ENCODE measurements at places on chromosomes 12 and 14.

- DNase-seq = no peak
These were observed 146.5 kb downstream of the SRGAP1 start for GRCh38 chr12:63990828-63991547.

- DNase-seq = no peak
These were observed 123.5 kb downstream of the PTPRR start for GRCh38 chr12:70796989-70797388.

GRCh38 chr12:94109160-94109559 lies 39.2 kb upstream of the PLXNC1 start:
- DNase-seq = no peak

DNA sequence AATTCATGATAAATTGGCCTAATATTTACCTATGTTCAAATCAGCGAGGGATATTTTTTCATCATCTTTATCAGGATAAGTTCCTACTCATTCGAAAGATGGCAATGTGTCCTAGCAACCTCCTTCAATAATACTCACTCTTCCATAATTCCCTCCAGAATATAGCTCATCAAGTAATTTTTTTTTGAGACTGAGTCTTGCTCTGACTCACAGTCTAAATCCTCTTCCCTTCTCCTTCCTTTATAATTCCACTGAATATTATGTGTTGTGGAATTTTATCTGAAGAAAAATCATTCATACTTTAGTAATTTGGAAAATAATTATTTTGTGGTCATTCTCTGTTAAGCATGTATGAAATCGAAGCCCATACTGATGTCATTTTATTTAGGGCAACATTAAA lies 663.8 kb downstream of the FLRT2 start:
- DNase-seq = no peak

DNA sequence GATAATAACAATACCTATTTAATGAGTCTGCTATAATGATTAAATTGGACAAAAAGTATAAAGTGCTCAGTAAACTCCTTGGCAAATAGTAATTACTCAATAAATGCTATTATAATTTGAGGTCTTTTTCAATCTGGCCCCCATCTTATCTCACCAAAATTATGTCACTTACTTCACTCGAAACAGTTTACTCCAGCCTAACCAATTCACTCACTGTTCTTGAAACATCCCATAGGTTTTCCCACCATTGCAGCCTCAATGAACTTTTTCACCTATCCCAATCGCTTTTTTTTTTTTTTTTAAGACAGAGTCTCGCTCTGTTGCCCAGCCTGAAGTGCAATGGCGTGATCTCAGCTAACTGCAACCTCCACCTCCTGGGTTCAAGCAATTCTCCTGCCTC lies 17.5 kb upstream of the PRKAG1 start:
- no peak for DNase-seq

DNA sequence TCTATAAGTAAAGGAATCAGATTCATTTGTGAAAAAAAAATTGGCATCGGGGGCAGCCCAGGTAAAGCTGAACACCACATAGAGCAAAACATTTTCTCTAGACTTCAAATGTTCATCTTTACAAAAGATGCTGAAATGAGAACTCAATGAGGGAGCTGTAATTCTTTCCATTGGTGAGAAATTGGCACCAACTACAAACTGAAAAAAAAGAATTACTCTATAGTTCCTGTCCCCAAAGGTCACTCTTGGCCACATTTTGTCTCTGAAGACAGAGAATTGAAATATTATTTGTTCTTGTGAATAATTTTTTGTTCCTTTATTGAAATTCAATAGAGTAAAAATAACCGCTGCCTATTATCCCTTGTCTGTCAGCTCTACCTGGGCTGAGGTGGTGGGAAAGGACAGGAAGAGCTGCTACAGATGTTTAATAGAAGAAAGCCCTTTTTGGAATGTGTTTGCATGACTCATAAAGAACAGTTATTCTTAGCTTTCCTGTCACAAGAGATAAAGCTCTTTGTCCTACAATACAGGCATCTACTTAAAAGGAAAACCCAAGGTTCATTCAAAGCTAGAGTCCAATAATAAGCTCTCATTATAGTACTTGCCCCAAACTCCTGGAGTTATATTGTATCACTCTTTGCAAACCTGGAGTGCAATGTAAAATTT lies 380.1 kb upstream of the KITLG start:
- no peak for DNase-seq

GRCh38 chr12:29176941-29177340 lies 27.9 kb downstream of the FAR2 start:
- no peak for DNase-seq

DNA sequence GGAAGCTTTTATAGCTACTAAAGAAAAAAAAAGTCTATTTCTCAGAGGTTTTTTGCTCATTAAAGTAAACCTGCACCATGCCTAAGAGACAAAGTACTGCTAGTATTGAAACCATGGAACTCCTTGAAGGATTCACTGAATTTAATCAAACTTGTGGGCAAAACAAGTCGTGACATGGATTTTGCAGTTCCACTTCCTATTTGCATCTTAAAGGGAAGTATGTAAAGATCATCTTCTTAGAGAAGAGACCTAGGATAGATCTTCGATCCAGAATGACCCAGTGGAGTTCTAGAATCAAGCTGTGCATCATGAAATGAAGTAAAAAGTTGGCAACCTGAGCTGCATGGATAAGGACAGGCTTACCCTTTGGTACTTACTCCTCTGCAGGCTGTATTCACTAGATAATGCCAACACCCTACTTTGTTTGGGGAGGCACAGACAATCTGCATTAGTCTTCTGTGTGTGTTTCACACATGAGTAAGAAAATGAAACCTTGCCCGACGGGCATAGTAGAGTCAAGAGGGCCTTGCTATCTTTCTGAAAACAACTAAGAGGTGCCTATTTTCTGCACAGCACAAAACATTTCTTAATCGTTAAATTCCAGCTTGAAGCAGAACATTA lies 1.9 kb downstream of the GNG2 start:
- DNase-seq = no peak

DNA sequence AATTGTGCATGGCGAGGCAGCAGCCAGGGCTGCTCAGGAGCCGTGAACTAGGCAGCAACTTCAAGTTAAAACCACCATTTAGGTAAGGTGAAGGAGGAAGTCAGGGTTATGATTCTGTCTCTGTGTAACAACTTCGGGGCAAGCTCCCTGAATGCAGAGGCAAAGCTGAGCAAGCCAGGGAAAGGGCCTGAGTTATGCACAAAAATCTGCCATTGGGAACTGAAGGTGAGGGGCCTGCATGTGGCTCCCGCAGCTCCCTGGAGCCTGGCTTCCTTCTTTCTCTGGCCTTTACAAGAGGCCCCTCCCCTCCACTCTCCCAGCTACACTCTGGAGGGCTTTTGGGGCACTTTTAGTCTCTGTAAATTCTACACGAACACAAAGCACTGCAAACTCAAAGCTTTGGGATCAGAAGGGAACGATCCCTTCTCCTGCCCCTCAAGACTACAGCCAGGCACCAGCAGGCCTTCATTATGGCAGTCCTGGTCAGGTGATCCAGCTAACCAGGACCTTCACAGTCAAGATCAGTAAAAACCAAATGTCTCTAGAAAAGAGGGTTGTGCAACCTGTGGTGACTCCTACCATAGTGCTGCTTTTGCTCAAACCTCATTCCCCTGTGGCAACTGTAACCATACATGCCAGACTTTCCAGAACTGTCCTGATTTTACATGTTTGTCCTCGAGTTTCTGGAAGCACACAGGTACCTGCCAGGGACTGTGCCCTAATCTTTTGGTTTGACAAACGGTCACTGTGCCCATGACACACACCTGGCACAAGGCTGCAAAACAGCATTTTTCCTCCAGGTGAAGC lies 67.2 kb upstream of the PTGR2 start:
- no peak for DNase-seq

GRCh38 chr12:26810330-26810729 lies 22.7 kb downstream of the ITPR2 start:
- DNase-seq = no peak

GRCh38 chr14:47715330-47715729 lies 39.9 kb upstream of the MDGA2 start:
- DNase-seq = no peak

DNA sequence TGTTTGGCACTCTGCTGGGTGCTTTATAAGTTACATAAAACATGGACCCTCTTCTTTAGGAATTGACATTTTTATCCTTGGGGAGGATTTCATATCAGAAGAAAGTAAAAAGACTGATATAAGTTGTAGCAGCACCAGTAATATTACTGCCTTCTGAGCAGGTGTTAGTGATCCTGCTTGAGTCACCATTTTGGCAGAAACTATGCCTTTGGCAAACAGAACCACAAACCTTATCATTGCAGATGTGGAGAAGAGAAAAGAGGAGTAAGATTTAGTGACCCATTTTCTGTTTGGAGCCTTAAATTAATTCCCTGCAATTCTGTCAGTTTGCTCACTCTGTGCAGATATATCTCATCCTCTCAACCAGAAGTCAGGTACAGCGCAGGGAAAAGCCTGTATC lies 23.0 kb downstream of the ZNF410 start:
- no peak for DNase-seq

DNA sequence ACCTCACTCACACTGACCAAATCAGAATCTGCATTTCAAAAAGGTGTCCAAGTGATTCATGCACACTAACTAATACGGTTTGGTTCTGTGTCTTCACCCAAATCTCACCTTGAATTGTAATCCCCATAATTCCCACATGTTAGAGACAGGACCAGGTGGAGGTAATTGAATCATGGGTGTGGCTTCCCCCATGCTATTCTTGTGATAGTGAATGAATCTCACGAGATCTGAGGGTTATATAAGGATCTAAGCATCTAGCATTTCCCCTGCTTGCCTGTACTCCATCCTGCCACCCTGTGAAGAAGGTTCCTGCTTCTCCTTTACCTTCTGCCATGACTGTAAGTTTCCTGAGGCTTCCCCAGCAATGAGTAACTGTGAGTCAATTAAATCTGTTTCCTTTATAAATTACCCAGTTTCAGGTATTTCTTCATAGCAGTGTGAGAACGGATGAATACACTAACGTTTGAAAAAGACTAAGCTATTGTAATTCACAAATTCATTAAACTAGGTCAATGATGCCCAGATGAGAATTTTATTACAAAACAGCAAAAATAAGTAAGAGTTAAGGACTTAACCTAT lies 759.1 kb downstream of the GALC start:
- no peak for DNase-seq

Measured in stimulated activated CD8-positive, alpha-beta memory T cell treated with anti-CD3 and anti-CD28 coated beads, Interleukin-2, amount 100 ng/mL, for 1 hour (primary cell).